ENCODE measurements at places on chromosomes 4 and X.

GRCh38 chr4:156838761-156839160 is 132.8 kb downstream of the PDGFC start:
- DNase-seq, result no peak

DNA sequence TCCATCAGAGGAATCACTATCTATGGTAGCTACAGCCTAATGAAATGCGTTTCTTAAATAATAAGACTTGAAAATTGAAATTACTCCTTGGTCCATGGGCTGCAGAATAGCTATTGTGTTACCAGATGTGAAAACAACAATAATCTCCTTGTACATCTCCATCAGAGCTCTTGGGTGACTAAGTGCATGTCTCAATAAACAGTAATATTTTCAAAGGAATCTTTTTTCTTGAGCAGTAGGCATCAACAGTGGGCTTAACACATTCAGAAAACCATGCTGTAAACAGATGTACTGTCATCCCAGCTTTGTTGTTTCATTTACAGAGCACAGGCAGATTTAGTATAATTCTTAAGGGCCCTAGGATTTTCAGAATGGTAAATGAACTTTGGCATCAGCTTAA is 67.3 kb downstream of the GLUD2 start:
- no peak for DNase-seq

- DNase-seq, result no peak
Observed at GRCh38 chr4:186765673-186766546, 42.3 kb upstream of the FAT1 start.

GRCh38 chr4:177128306-177128705 is 181.4 kb upstream of the NEIL3 start:
- no peak for DNase-seq

GRCh38 chrX:134746410-134746785 is 88.1 kb upstream of the PLAC1 start:
- DNase-seq, result no peak

- no peak for DNase-seq
Observed at GRCh38 chr4:16674082-16674481, 224.4 kb downstream of the LDB2 start.

- DNase-seq, result no peak
Observed at GRCh38 chr4:94634271-94634670, 123.5 kb upstream of the BMPR1B start.

- DNase-seq, result peak; percentile 63
Observed at GRCh38 chr4:825063-825970, 612 bp downstream of the CPLX1 start.

GRCh38 chr4:178811356-178811755 is 1369.1 kb upstream of the AGA start:
- DNase-seq, result no peak

DNA sequence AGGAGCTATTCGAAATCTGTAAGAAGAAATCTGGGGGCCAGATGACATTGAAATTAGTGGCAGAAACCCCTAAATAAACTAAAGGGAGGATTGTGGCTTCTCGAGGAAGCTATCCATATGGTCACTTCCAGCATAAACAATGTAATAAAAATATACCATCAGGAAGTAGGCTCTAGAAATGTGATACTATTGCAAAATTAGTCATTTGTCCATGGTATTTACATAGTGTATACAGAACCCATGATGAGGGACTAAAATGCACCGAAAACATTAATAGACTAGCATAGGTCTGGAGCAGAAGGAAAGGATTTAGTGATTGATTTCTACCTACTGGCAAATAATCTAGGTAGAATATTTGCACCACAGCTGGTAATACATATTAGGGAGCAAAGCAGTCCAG is 1344.0 kb downstream of the FSTL5 start:
- DNase-seq, result no peak

- peak; percentile 94 for DNase-seq
Observed at GRCh38 chrX:11758400-11759171, 549 bp downstream of the MSL3 start.

DNA sequence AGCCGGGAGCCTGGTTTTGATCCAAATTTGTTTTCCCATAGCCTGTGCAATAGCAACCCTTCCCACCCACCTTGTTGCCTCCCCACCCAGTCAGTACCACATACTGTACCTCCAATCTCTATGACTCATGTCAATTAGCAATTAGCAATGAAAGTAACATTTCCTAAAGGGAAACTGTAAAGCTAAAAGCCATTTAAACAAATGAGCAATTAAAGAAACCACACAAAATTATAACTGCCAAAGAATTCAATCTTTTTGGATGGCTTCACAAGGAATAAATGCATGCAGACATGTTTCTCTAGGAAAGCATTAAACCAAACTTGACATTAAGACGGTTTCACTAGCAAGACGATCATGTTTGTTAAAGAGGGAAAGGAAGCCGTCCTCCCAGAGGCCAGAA is 169.0 kb upstream of the MAP3K15 start:
- DNase-seq, result no peak

DNA sequence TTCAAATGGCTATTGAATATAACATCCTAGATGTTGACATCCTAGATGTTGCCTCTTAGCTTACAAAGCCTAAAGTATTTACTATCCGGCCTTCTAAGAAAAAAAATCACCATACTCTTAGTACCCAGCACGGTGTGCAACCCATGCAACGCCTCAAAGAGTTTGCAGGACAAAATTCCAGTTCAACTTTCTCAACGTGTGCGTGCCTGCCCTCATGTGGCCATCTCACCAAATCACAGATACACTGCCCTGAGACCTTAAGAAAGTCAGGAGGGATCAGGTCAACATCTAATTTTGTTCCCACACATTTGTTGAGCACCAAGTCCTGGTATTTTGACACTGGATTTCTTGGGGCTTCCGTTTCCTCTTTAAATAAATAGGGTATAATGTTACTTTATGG is 68.3 kb downstream of the CRMP1 start:
- no peak for DNase-seq

GRCh38 chrX:21840193-21840545 is 752 bp downstream of the MBTPS2 start:
- DNase-seq, result no peak

GRCh38 chr4:80073473-80074008 is 512 bp upstream of the ANTXR2 start:
- DNase-seq, result no peak

DNA sequence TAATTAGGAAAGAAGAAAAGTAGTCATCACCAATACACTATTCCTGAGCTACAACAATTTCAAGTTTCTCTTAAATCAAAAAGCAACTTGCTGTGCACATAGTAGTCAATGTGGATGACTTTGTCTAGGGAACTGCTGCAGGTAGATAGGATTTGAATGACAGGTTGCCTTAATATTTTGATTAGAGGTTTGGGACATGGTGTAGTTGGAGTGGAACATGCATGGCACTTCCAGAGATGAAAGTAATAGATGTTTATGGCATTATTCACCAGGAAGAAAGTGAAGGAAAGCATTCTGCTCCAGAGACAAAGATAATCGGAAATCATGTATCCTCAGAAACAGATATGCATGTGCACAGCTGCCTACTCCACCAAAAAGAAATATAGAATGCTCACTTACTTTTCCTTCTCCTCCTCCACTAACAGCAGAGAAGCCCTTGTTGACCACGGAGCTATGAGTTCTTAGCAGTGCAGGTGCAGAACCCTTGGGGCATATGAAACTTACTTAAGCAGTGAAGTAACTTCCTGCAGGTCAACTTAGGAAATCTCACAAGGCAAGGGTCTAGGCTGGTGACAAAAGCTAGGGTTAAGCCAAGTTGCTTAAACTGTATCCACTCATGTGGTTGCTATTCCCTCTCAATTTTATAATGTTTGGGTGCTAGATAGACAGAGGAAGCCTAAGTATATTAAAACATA is 390.8 kb downstream of the HNRNPD start:
- no peak for DNase-seq

- DNase-seq, result no peak
Observed at GRCh38 chrX:17602245-17602644, 135.0 kb upstream of the SCML1 start.

GRCh38 chr4:3044870-3045819 is 29.2 kb downstream of the HTT-AS start:
- DNase-seq, result peak; percentile 84

- DNase-seq, result no peak
Observed at GRCh38 chrX:102345916-102346315, 93.9 kb downstream of the NXF2B start.

GRCh38 chr4:20256381-20256881 is 4.7 kb downstream of the SLIT2 start:
- no peak for DNase-seq

GRCh38 chr4:114208574-114209151 is 229.2 kb upstream of the ARSJ start:
- DNase-seq, result no peak

DNA sequence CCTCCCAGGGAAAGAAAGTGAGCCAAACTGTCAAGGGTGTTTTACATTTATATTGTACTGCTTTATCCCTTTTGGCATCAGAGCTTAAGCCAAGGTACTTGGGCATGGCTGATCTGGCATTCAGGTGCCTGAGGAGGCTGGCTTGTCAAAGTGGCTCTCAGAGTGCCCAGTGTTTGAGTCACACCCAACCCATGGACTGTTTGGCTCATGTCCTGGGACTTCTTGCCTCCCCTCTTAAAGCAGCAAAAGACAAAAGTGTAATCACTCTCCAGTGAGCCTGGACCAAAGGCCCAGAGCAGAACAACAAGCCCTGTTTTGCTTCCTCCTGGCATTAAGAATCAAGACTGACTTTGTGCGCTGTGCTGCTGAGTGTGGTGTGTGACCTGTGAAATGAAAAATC is 311.7 kb upstream of the TAPT1 start:
- no peak for DNase-seq

- DNase-seq, result no peak
Observed at GRCh38 chr4:168815379-168816345, 194.4 kb downstream of the CBR4 start.

GRCh38 chr4:2449051-2449450 is 19.9 kb upstream of the RNF4 start:
- DNase-seq, result peak; percentile 59

DNA sequence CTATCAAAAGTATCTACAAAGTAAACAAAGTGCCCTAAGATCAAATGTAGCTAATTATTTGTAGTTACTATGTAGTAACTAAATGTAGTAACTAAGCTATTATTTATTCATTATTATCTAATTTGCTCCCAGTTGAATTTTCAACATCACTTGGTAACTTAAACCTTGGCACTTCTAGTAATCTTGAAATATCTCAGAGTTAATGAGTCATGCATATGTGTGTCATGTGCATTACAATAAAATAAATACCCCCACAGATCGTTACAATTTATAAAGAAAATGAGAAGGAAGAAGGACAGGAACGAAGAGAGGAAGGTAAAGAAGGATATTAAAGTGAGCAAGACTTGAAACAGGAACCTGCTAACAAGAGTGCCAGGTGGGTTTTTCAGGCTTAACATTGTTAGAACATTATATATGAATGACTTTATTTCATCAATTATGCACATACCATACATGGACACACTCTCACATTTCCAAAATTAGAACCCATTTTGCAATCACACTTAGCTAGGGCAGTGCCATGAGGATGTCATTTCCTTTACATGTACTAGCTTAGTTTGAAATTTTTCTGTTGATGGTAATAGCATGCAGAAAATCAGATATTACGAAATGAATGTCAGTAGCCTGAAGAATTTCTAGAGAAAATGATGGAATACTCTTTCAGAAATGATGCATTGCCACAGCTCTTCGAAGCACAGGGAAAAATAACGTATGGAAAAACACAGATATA is 1670.4 kb upstream of the AGA start:
- no peak for DNase-seq

DNA sequence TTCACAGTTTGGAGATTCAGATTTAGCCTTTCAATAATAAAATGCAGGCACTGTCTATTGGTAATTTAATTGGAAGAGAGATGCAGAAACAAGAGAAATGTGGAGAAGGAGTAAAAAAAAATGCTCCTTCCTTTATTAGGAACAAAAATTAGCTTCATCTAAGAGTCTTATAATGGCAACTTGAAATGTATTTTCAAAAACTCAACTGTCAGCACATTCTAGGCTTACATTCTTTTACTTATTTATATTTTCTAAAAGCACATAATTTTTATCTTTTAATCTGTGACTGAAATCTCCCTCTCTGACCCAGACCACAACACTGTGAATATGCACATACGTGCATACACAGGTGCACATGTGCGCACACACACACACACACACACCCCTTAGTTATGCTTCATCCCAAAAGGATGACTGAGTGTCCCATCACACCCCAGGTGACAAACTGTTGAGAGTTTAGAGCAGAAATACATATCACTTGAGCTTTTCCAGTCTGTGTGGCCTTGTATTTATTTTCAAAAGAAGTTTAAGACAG is 29.7 kb downstream of the NR3C2 start:
- no peak for DNase-seq

DNA sequence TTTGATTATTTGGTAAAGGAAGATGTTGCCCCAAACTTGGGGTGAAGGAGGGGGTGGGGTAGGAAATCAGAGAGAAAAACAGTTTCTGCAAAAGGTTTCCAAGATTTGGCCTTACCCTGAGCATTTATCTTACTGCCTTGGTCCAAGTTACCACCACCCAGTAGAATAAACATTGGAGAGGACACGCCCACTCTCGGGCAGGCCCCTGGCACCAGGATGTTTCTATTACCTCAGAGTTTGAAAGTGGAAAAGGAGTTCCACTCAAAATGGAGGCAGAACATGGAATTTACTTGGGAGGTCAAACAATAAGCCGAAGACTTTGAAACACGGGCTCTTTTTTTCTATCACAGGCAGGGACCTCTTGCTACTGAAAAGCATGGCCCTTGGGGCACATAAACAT is 113.7 kb downstream of the CHRNA9 start:
- DNase-seq, result no peak

DNA sequence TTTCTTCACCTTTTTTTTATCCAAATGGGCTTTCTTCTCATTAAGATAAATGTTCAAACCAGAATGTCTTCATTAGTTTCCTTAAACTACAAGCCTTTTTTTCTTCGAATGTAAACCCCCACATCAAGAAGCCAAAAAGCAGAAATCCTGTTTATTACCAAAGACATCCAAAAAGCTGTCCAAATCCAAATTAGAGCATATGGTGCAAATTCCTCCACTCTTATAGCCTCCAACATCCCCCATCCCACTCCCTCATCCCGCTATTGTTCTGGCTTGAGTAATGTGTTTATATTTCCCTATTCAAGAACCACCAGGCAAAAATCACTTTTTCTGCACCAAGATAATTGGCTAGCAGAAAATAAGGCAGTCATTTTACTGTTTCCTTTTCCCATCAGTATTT is 315.1 kb upstream of the ADGRL3 start:
- no peak for DNase-seq

- no peak for DNase-seq
Observed at GRCh38 chrX:122771933-122772332, 412.1 kb upstream of the GRIA3 start.

DNA sequence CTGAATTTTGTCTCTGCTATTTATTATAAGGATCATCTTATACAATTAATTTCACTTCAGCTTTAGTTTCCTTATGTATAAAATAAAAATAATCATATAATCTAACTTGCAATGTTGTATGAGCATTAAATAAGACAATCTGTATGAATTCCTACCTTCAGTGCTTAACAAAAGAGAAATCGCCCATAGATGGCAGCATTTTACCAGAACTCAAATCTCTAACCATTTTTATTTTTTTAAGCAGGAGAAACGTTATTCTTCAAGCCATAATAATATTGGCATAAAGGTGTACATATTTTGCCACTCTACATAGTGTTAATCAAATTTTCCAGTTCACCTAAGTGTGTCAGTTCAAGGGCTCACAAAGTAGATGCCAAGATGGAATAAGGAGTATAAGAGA is 78.8 kb downstream of the TMEM47 start:
- no peak for DNase-seq

Data from upper lobe of right lung (tissue), 1 donor.